Stimulated activated CD8-positive, alpha-beta memory T cell treated with anti-CD3 and anti-CD28 coated beads, Interleukin-4, amount 100 ng/mL, for 1 hour (primary cell): ENCODE measurements at places on chromosomes 7 and 10.
A peak's percentile ranks its signal among the peaks of the same experiment; 100 is the strongest.

- no peak for DNase-seq
Observed at GRCh38 chr10:13614530-13615332, 28.0 kb downstream of the PRPF18 start.

DNA sequence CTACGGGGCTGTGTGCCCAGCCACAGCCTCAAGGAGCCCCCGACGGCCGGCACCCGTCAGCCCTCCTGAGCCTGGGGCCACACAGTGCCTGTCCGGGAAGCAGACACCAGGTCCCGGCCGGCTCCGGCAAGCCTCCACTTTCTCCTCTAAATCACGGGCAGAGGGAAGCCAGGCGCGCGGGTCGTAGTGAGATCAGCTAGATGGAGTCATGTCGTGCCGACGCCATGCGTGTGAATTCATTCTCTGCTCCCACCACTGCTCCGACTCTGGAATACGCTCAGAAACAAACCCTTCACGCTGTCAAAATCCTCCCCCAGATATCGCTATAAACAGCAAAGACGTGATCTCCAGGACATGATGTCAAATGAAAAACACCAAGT, 93.7 kb upstream of the DNAAF5 start:
- no peak for DNase-seq

- DNase-seq: no peak
Observed at GRCh38 chr7:101701153-101701794, 72.2 kb upstream of the MYL10 start.

- DNase-seq: no peak
Observed at GRCh38 chr10:60048091-60048501, 141.7 kb upstream of the CCDC6 start.

GRCh38 chr10:1516492-1517165, 220.7 kb downstream of the ADARB2 start:
- DNase-seq: no peak

DNA sequence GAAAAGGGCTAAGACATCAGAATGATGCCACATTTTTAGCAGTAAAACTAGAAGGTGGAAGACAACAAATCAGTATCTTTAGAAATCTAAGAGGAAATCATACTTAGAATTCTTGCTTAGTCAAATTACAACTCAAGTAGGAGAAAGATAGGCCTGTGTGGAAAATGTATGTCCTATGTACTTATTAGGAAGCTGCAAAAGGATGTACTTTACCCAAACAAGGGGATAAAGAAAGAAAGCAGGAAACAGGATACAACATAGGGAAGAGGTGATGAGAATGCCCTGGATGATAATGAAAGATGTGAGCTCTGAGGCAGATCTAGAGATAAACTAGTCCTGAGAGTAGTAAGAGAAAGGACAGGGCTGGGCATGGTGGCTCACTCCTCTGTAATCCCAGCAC, 54.9 kb downstream of the RNLS start:
- DNase-seq: no peak

GRCh38 chr7:37208528-37208927, 240.1 kb downstream of the ELMO1 start:
- no peak for DNase-seq

DNA sequence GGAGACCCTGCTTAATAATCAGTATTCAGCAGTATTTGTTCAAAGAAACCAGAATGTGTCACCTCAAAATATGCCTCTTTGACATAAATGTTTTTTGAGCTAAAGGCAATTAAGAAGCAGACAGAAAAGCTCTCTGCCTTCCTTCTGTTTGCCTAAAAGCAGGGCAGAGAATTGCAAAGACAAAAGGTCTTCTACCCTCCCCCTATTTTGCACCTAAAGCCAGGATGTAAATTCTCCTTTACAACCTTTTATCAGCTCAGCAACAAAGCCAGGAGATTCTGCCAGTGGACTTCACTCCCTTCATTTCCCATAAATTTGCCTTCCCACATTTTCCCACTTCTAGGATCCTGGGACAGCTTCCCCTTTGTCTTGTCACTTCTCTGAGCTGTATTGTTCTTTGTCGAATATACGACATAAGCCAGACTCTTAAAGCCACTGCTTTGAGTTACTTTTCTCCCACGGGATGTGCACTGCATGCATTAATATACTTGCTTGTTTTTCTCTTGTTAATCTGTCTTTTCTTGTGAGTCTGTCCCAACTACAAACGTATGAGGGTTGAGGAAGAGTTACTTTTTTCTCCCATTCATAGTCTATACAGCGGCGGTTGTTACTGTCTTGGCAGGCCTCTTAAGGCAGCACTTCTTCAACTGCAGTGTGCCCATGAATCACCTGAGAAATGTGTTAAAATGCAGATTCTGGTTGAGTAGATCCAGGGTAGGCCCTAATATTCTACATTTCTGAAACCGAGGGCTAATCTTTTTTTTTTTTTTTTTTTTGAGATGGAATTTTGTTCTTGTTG, 48.2 kb downstream of the ST8SIA6 start:
- no peak for DNase-seq

- no peak for DNase-seq
Observed at GRCh38 chr10:66924674-66925345, 1.0 kb upstream of the LRRTM3 start.

DNA sequence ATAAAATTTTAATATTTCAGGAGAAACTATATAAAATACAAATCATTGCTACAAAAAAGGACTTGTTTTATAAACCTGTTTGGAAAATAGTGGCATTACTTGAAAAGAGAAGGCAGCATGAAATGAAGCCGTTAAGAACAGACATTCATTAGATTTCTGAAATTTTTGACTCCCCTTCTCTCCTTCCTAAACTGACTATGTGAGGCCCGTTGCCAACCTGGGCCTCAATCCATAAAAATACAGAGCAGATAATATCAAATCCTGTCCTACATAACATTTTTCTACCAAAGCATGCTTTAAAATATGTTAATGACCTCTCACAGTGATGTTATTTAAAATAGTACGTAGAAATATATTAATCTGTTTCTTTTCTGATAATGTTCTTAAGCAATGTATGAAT, 34.5 kb upstream of the ING3 start:
- DNase-seq: no peak

GRCh38 chr7:2698581-2699288, 10.7 kb downstream of the AMZ1 start:
- peak; percentile 30 for DNase-seq

GRCh38 chr10:108095932-108096925, 931.7 kb upstream of the SORCS1 start:
- DNase-seq: no peak

- no peak for DNase-seq
Observed at GRCh38 chr7:91551377-91552175, 287.3 kb downstream of the FZD1 start.

GRCh38 chr7:155681663-155682062, 37.2 kb downstream of the RBM33 start:
- DNase-seq: no peak

GRCh38 chr7:7554021-7554432, 12.7 kb upstream of the MIOS start:
- DNase-seq: no peak

GRCh38 chr10:132446661-132447445, 49.9 kb downstream of the PWWP2B start:
- DNase-seq: no peak

- no peak for DNase-seq
Observed at GRCh38 chr10:132892004-132892403, 50.4 kb downstream of the CFAP46 start.

DNA sequence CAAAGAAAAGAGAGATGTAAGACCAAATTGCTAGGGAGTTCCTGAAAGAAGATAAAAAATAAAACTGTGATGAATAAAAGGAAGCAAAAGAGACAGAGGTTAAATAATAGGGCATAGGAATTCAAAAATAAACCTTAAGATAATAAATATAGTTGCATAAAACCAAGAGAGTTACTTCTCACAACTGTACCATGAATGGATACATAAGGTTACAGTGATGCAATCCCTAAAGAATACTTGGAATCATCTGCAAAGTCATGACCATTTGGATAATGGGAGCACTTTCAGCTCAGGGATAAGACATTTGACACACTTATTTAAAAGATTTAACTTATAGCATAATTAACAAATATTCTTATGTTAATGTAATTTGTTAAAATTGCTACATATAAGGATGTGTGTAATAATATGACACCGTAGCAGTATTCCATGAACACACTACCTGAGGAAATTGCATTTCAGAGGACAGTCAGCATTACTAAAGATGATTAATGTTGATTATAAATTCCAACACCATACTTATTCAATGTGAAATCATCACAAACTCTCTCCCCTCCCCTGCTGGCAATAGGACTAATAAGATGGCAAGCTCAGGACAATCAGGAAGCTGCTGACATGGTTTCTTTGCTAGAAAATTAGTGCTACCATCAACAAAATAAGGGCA, 202.1 kb upstream of the AKR1E2 start:
- DNase-seq: no peak

DNA sequence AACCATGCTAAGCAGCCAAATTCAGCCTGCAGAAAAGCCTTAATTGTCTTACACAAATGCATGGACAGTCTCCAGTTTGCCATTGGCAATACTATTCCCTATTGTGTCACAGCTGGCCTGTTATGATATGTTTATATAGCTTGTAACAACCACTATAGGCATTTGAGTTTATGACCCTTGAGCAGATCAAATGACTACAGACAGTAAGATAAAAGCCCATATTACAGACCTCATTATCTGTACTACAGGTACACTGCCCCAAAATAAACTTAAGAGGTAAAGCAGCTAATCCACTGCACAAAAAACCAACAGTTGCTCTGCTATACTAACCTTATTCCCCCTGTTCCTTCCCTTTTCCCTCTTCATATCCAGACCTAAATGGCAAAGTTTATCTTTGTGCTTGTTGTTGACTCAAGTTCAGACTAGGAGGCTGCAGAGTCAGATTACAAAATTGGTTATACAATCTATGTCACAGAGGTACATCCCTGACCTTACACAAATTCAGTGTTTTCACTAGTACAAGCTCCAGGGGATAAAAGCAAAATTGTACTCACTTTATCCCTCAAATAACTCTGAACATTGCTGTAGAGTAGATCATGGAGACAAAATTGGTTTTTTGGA, 218.4 kb downstream of the GRM8 start:
- DNase-seq: no peak

DNA sequence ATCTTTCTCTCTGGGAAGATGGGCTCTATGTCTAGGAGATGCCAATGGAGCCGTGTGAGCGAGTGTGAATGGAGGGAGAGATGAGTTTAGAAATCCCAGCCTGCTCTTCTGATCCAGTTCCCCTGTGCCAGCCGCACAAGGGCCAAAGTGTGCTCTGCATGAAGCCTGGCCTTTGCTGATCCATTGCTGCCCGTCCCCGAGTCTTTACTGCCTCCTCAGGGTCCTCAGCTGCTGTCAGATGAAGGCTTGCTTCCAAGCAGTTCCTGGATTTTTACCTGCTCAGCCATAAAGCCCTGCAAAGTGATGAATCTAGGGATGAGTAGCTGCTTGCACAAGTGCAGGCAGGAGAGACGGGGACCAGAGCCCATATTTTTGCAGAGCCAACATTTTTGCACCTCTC, 115.9 kb downstream of the ZMIZ1 start:
- no peak for DNase-seq

DNA sequence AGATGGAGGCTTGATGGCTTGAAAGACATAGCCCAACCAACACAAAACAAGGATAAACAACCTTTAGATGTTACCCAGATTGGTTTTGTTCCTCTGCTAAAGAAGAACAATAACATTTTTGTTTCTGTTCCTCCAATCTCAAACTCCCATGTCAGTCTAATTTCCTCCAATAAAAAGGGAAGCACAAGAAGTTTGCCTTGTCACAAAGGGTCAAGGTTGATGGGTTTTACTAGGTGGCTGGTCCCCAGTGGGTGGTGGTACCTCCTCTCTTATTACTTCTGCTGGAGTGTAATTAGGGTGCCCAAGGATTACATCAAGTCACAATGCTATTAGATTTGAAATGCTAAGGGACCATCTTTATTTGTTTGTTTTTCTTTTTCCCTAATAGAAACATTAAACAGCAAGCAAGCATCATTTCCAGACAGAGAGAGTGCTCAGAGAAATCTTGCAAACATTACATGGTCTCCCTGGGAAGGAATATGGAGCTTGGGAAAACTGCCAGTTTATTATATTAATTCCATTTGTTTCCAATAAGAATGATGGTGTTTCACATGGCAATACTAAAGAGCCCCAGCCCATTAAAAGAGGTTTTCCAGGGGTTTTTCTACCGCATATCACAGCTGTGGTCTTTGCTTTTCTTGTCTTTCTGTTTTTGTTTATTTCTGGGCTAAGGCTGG, 78.3 kb upstream of the AOAH start:
- DNase-seq: no peak

GRCh38 chr10:72291019-72291532, 17.4 kb downstream of the DDIT4 start:
- no peak for DNase-seq

GRCh38 chr7:30986331-30986730, 22.6 kb downstream of the GHRHR start:
- DNase-seq: no peak

DNA sequence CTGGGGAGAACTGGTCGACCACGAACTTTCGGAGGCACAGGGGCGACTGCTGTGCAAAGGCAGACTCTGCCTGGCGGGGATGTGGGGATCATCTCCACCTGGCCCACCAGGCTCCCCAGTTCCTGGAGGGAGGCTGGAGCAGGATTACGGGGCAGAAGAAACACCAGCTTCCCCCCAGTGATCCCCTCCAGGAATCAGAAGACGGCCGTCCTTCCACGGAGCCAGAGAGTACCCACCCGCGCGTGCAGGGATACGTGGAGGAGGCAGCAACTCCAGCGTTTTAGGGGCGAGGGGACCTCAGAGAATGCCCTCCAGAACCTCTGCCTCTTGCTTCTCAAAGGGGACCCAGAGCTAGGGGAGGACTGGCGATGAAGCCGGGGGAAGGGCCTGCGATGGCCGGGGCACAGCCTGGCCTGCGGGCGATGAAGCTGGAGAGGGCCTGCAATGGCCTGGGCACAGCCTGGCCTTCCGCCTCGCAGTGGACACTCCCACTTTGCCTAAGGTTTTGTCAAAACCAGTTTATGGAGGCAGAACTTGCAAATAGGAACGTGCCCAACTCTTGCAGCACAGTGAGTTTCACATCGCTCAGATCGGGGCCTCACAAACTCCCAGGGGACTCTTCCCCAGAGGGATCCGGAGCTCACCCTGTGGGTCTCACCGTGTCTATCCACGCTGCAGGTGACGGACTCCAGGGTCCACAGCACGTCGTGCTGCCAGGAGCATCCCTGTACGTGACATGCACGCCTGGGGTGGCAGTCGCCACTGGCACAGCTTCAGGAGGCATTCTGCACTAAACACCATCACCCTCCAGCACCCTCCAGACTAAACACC, 77.9 kb upstream of the PDGFA start:
- no peak for DNase-seq

- DNase-seq: no peak
Observed at GRCh38 chr10:28304032-28304571, 1.2 kb upstream of the MPP7 start.

DNA sequence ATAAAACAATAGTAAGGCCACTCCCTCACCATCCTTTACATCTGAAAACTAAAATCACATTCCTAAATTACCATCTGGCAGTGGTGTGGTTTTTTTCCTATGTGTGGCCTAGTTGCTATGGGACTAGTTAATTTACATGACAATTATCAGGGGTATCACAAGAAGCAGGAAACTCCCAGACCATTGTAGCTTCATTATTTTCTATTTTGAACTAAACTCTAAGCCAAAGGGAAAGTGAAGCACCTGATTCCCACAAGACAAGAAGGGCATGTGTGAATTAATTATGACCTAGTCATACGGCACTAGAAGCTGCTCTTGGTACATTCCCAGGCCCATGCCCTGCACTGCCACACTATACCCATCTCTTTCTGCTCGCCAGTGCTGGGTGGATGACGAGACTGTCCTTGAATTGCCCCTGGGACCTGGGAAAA, 103.4 kb downstream of the ATXN7L1 start:
- DNase-seq: no peak

GRCh38 chr10:126420567-126421300, 32.5 kb upstream of the ADAM12 start:
- no peak for DNase-seq

GRCh38 chr7:114312649-114313048, 102.0 kb upstream of the FOXP2 start:
- DNase-seq: no peak
